ENCODE measurements at places on chromosomes 5 and 9. TPM values are rescaled to one million over a fixed set of nuclear protein-coding genes. Genes with fewer than 3 reads are reported as not detected.

Gene BTNL3
- not detected for total RNA-seq

Gene P4HA2
- 80.5 TPM for total RNA-seq

Gene SPRY4
- total RNA-seq, result 10.2 TPM

Gene MEF2C
- 54.2 TPM for total RNA-seq

Gene N4BP3
- total RNA-seq, result 1.8 TPM

Gene C9
- not detected for total RNA-seq

Gene BAAT
- total RNA-seq, result not detected

Gene SLC6A7
- not detected for total RNA-seq

Gene BRD8
- 27.4 TPM for total RNA-seq

Gene MCCC2
- total RNA-seq, result 154 TPM

Gene FRMD3
- total RNA-seq, result 131 TPM

Gene MARCHF11
- 6.7 TPM for total RNA-seq

Gene ARAP3
- 15.2 TPM for total RNA-seq

Gene FAM153A
- total RNA-seq, result 0.63 TPM

Gene FOXE1
- not detected for total RNA-seq

- DNase-seq, result no peak
These were observed 72.8 kb downstream of the MED27 start for GRCh38 chr9:132006677-132007370.

DNA sequence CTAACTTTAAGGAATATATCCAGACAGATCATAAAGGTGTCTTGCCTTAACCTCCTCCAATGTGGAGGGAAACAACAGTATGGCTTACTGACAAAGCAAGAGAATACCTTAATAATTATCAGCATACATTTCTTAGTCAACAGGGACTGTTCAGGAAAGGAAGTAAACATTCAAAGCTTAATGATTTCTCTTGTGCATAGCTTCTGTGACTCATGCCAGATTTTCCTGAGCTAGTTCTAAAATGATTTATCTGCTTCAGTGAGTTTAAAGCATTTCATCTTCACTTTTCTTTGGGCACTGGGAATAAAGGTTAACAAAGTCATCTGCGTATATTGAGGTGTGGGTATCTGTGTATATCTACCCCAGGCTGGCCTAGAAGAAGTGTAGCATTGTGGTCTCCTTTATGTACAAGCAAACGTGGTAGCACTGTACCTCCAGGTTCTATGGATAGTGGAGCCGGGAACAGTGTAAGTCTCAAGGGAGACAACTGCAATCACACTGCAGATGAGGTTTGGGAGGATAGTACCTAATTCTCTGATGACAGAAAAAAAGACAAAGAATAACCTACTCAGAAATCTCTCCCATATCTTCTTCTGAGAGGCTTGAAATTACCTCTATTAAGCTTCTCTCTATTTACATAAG, 284.1 kb downstream of the HCN1 start:
- DNase-seq, result no peak

DNA sequence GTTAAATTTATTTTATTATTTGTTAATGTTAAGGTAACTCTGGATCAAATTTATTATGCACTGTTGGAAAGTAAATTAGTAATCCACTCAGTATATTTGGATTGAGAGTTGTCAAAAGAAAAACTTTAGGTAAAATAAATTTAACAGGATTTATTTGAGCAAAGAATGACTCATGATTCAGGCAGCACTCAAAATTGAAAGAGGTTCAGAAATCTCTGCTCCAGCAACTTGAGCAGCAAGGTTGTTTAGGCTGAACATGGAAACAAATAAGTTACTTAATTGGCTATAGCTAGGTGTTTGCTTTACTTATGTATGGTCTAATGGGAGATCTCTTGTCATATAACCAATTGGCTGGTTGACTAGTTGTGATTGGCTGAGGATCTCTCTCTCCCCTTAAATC, 296.2 kb upstream of the EDIL3 start:
- DNase-seq, result no peak

DNA sequence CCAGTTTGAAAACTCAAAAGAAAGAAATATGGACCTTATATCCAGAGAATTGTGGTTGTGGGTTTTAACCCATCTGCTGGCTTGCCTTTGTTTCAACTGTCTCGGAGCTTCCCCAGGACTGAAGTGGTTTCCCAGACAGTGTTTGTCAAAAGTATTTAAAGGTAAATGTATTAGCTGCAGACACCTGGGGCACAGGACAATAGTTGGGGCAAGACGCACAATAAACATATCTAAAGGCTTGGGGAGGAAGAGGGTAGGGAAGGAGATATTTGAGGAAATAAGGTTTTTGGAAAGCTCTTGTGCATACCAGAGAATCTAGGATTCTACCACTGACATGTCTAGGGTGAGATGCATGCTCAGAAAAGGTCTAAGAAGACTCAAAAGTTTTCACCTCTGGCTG, 99.0 kb downstream of the ADAMTS2 start:
- DNase-seq, result no peak

- DNase-seq, result no peak
These were observed 74.5 kb downstream of the C7 start for GRCh38 chr5:40983781-40984180.

GRCh38 chr9:77725046-77725694, 77.0 kb upstream of the GNA14 start:
- DNase-seq, result no peak

DNA sequence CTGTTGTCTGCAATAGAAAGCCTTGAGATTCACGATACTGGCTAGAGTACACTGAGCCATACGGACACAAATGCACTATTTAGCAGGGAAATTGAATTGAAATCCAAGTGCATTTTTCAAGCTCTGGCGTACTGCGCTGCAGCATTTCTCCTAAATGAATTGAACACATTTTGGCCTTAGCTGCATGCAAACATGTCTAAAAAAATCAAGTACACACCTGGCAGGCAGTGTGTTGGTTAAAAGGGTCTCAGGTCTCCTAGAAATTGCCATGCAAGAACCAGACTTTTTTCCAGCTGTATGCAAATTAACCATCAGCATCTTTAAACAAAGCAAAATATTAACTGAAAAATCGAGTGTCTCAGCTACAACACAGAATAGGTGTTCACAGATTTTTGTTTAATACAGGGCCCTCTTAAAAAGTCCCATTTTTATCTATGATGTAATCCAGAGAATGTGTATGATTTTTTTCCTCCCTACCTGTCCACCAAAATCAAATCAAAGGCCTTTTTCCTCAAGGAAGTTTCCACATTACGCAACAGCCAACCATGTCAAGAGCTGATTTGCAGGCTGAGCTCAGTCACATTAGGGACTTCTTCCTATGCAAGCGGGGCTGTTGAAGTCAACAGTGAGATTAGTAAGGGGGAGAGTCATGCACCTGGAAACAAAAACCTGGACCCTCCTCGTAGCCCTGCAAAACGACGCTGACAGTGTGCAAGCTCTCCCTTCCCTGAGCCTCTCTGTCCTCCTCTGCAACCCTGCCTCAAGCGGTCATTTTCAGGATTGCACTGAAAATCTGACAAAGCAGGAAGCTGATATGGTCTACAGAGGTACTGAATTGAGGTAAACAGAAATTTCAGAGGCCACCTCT, 14.1 kb upstream of the SFXN1 start:
- DNase-seq, result no peak

GRCh38 chr5:105828821-105829220, 1841.9 kb downstream of the EFNA5 start:
- DNase-seq, result no peak

DNA sequence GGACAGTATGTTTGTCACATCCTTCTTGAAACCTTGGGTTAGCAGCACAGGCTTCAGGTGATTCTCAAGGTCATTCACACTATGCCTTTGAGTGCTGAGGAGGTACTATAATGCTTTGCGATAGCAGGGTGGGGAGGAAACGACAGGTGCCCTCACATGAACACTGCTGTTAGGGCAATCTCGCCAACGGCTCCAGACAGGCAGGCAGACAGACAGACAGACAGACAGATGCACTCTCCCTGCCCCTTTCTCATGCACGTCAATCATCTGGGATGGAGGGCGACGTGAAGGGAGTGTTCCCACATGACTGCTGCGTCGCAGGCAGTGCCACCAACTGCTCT, 82.9 kb downstream of the RAPGEF1 start:
- no peak for DNase-seq

GRCh38 chr5:172276214-172276613, 7.3 kb downstream of the UBTD2 start:
- no peak for DNase-seq

GRCh38 chr5:143200781-143201398, 202.6 kb downstream of the NR3C1 start:
- DNase-seq, result peak; percentile 48

- DNase-seq, result no peak
These were observed 11.0 kb upstream of the CCDC171 start for GRCh38 chr9:15541872-15542271.

DNA sequence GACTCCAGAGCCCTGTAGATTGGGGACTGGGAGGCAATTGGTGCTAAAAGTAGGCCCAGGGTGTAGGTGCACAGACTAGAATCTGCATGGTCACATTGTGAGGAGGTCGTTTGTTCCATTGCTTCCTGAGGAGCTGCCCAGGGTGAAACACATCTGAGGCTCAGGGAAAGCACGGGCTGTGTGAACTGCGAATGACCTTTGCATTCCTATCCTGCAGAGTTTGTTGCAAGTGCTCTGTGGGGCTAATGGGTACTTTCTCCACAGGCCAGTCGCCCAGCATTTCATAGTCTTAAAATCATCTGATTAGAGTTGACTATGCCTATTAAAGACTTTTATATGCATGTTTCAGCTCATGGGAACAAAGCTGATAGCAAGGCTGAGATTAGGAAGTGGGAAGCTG, 14.4 kb upstream of the SLC46A2 start:
- no peak for DNase-seq

- no peak for DNase-seq
These were observed 194.4 kb downstream of the TAF11L14 start for GRCh38 chr5:17828681-17829080.

GRCh38 chr5:62578540-62578939, at the start of gene LRRC70:
Gene LRRC70 (plus strand): TSS chr5:62578819. CDS start chr5:62579439, 620 bp downstream.
- DNase-seq, result no peak

GRCh38 chr9:113519426-113520108, 56.0 kb downstream of the RGS3 start:
- DNase-seq, result no peak

GRCh38 chr5:151758141-151758429, 346 bp downstream of the ATOX1 start:
- no peak for DNase-seq

GRCh38 chr5:143054480-143054941, 284.3 kb downstream of the ARHGAP26 start:
- DNase-seq, result no peak

DNA sequence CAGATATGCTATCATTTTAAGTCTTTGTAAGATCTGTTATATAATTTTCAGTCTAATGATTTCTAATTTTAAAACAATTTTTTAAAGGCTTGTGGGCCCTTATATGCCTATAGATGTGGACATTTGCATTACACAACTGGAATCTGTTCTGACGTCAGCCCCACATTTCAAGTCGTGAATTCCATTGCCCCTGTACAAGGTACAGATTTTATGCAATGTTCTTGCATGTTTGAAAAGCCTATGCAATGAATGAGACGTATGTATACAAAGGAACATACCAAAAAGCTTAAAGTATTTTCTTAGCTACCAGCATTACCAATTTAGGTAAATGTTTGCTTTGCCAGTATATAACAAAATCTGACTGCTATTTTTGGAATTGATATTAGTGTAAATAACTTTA, 77.2 kb downstream of the ITGA1 start:
- DNase-seq, result no peak

DNA sequence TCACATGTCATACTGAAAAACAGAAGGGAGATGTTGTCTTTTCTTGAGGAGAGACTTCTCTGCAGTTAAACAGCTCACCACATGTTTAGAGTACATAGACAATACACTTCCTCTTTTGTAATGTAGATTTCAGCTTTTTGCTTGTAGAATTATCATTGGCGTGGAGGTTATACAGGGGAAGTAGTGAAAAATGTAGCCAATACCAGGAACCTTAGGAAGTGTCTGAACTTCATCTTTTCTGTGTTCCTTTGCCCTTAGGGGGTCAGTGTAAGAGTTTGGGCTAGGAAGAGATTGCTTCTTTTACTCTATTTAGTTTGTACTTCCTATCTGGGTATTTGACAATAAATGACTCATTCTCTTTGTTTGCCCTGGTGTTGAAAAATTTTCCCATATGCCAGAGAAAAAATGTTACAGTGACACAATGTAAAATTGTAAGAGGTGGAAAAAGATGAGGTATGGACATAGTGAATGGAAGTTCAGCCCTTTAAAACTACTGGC, 21.0 kb upstream of the CDKN2B start:
- DNase-seq, result no peak

DNA sequence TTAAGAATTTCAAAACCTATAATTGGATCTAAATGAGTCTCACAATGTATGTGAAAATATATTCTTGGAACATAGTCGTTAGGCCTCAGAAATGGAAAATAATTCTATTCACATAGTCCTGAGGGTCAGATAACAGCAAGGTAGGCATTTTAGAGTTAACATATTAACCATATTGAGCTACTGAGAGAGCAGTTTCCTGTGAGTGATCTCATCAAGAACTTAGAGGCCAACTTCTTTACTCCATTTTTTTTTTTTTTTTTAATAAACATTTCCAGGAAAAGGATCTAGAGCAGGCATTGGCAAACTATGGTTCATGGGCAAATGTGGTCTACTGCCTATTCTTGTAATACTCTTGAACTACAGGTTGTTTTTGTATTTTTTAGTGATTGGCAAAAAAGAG, 26.6 kb downstream of the RAB24 start:
- no peak for DNase-seq

DNA sequence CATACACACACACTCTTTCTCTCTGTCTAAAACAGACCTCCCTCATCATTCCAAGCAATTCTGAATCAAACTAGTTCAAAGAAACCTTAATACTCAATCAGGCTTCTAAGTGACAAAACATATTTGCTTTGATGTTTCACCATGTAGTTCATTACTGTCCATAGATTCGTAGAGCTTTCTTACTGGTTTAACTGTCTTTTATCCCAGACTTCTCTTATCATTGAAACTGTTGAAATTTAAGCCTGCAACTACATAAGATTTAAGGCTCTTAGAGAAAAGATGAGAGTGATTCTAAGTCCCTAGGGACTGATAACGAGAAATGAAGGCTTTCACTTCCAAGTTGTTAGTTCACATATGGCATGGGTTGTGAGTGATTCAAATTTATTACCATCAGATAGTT, 11.0 kb upstream of the PLAC8L1 start:
- no peak for DNase-seq

- DNase-seq, result no peak
These were observed 253.8 kb upstream of the DAB2 start for GRCh38 chr5:39678534-39678933.

DNA sequence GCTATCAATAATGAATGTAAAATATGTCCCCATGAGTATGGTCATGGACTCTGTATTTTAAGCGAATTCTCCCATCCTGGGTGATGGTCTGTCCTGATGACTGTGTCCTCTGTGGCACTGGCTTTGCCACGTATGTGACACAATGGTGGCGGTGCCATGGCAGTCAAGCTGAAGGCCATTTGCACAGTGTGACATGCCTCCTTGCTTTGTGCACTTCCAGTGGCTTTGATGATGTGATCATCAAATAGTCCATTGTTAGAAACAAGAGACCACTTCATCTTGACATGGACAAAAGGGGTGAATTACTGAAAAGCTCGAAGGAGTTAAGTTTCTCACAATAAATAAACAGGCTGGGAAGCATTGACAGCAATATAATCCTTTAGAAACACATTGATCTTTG, 31.0 kb upstream of the PRRC1 start:
- no peak for DNase-seq

- no peak for DNase-seq
These were observed 2.0 kb downstream of the TMEM268 start for GRCh38 chr9:114613087-114613486.

Data from left ventricle myocardium inferior (tissue), 1 donor.